ENCODE measurements at places on chromosomes 16 and 17.

DNA sequence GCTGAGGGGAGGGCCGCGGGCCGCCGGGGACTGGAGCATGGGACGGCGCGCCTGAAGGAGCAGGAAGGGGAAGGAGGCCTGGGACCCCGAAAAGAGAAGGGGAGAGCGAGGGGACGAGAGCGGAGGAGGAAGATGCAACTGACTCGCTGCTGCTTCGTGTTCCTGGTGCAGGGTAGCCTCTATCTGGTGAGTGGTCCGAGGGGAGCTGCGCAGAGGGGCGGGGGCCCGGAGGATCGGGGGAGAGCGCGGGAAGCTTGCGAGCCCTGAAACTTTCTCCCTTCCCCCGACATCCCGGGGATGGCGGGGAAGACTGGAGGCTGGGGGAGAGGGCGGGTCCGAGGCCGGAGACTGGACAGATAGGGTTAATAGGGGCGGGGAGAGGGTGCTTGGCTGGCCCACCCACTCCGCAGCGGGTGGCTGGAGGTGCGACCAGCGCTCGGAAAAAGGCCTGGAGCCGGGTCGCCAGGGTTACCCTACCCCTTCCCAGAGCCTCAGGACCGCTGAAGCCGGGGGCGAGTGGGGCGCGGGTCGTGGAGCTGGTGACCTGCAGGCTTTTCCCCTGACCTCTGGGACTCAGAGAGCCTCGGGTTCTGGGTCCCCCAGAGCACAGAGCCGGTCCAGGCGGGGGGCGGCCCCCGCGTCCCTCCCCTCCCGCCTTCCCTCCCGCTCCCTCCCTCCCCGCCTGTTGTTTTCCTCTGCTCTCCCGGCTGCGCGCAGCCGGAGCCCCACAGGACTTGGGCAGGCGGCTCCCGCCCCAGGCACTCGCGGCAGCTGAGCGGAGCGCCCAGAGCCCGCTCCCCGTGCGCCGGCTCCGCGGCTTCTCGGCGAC is 631 bp downstream of the NXPH3 start:
- no peak for DNase-seq

DNA sequence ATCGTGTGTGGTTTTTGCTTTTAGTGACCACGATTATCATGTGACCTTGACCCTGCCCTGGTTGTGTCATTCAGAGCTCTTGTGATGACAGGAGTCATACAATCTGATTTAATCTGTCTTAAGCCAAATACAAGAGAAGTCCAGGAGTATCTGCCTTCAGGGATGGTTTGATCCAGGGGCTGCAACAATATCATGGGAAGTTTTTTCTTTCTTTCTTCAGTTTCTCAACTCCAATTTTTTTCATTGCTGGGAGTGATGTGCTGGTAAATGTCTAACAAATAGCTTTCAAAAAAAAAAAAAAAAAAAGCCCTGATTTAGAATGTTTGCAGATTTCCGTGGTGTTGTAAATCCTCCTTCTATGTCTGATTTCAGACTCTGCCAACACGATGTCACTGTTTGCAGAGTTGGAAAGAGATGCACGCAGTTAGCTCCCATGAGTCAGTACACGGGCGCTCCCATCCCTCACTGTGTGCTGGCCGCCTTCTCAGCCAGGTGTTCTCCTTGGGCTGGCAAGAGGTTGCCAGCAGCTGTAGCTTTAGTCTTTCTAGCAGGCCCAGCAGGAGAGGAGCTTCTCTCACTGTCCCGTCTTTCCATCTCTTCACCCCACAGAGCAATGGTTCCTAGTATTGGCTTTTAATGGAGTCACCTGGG is 229.7 kb downstream of the SNX29 start:
- DNase-seq: no peak

DNA sequence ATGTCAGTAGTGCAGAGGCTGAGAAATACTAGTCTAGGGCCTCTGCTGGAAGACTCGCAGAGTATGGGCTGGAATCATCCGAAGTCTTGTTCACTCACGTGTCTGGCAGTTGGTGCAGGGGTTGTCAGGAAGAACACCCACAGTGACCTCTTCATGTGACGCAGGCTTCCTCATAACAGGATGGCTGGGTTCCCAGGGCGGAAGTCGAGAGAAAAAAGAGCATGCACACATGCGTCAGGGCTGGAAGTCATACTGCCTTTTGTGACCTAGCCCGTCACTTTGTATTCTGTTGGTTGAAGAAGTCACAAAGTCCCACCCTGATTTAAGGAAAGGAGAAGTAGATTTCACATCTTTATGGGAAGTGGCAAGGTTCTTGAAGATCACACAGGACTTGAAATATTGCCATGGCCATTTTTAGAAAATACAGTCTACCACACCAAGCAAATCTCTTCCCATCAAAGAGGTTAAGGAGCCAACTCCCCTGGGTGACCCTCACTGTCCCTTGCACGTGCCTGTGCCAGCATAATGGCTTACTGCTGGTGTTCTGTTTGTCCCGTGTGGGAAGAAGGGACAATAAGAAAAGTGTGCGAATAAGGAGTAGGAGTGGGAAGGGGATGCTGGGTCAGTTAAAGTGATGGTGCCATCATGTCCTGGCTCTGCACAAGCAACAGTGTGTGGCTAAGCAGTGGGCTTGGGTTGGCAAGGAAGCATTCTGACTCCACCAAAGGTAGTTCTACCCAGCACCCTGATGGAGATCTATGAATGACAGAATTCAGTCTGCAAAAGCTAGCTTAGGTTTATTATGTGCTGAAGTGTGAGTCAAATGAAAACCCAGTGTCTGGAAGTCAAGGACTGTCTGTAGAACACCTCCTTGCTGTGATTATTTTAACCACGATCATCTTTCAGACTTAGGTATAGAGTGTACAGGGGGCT is 28.1 kb downstream of the HEATR3 start:
- peak; percentile 29 for DNase-seq

GRCh38 chr17:41580687-41581365 is 5.9 kb downstream of the KRT14 start:
- DNase-seq: no peak

- DNase-seq: no peak
Measured at GRCh38 chr17:8532021-8532420, 96.3 kb downstream of the NDEL1 start.

DNA sequence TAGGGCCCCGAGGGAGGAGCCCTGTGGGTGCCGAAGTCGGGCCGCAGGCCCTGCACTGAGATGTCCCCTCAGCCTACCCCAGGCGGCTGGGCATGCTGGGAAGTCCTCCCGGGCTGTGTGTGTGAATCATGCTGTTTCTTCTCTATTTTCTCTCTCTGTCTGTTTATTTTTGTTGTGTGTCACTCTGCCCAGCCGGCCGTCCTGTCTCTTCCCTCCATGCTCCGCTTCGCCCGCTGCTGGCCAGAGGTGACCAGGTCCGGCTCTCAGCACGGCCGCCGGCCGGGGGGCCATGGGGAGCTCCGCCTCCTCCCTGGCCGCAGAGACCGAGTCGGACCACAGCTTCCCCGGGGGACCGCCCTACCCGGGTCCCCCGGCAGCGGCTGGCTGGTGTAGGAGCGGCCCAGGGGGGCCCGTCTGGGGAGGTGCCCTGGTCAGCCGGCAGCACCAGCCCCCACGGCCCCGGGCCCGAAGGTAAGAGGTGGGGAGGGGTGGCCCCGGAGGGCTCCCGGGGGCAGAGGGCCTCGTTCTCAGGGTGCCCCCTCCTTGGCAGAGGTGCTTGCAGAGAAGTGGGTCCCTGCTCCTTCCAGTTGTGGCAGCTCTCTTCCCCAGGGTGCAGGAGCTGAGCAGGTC is 12.5 kb downstream of the CAPN15 start:
- no peak for DNase-seq

DNA sequence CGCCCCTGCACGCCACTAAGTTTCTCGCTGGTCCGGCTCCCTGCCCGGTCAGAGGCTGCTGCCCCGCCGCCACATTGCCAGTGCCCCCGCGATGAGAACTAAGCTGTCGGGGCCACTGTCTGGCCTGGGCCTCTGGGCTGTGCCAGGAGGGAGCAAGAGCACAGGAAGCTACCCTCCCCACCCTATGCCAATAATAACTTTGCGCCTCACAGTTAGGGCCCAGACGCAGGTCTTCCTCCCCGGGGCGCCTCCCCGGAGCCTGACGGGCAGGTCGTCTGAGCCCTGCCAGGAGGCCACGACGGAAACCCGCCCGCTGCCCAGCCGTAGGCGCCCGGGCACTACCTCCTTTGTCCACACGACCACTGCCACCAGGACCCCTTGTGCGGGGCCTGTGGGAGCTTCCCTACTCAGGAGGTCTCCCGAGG is 1.5 kb downstream of the ZFPM1 start:
- DNase-seq: no peak

DNA sequence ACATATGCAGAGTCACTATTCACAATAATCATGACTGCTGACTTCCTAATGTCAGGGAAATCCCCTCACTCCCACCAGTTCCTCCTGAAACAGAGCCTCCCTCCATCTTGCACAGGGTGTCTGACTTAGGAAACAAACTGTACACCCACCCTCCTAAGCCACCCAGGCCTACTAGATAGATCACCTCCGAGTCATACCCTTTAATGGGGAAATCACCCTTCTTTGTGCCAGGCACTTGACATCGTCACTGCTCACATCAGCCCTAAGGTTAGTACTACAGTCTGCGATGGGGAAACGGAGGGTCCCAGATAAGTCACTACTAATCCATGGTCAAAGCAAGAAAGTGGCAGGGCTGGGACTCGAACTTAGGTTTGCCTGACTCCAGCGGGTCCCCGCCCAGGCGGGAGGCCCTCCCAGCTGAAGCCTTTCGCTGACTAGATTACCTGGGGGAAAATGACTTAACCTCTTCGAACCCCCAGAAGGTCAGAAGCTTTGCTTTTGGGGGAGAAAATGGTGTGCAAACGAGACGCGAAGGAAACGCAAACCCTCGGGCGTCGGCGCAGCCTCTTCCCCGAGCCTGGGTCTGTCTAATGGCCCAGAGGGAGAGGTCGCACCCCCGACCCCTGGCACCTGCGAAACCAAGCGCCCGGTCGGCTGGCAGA is 3.4 kb upstream of the MLLT6 start:
- DNase-seq: no peak

GRCh38 chr17:62156949-62157348 is 91.9 kb upstream of the MED13 start:
- DNase-seq: no peak
